ENCODE measurements at places on chromosomes 4 and X.

DNA sequence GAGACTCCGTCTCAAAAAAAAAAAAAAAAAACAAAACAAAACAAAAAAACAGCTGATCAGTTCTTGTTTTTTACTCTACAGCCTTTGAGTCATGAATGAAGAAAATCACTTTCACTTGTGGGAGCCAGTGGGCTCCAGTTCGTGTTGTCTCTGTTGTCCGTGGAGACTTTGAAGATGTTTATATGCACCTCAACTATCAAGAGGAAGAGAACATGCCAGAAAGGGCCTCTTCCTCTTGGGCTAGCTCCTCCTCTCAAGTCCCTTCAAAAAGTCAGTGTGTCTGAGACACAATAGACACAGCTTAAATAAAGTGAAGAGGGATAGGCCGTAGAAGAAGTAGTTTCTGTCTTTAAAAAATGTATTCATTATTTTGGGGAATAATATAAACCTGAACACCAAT, 182.7 kb downstream of the KDR start:
- peaks cover 24% of the 10 kb centered on the region for H3K4me1 ChIP-seq
- H3K27ac ChIP-seq, result peak overlapping the region; percentile 54
- no peaks in the 10 kb centered on the region for H3K36me3 ChIP-seq
- no peaks in the 10 kb centered on the region for H3K27me3 ChIP-seq

GRCh38 chrX:40104630-40104984, 6.8 kb upstream of the BCOR start:
- peaks cover 19% of the 10 kb centered on the region for H3K4me1 ChIP-seq
- peak; percentile 28 for DNase-seq
- peak overlapping the region; percentile 21 for H3K4me3 ChIP-seq
- no peak overlapping the region for H3K27ac ChIP-seq
- no peaks in the 10 kb centered on the region for H3K36me3 ChIP-seq

GRCh38 chr4:168119100-168119499, 26.8 kb downstream of the ANXA10 start:
- DNase-seq, result no peak
- H3K27me3 ChIP-seq, result no peaks in the 10 kb centered on the region
- H3K27ac ChIP-seq, result no peak overlapping the region
- H3K4me3 ChIP-seq, result no peak overlapping the region
- no peaks in the 10 kb centered on the region for H3K4me1 ChIP-seq

- H3K27ac ChIP-seq, result no peak overlapping the region
- no peaks in the 10 kb centered on the region for H3K27me3 ChIP-seq
- H3K36me3 ChIP-seq, result no peaks in the 10 kb centered on the region
- DNase-seq, result no peak
- no peak overlapping the region for H3K4me3 ChIP-seq
- no peaks in the 10 kb centered on the region for H3K4me1 ChIP-seq
Observed at GRCh38 chrX:138298268-138298667, 413.2 kb downstream of the FGF13 start.

- no peak overlapping the region for H3K4me3 ChIP-seq
- H3K27me3 ChIP-seq, result peaks cover 4% of the 10 kb centered on the region
- H3K4me1 ChIP-seq, result no peaks in the 10 kb centered on the region
Observed at GRCh38 chrX:108071578-108071977, 19.8 kb downstream of the PSMD10 start.

GRCh38 chr4:48047421-48047844, 30.9 kb downstream of the NIPAL1 start:
- H3K27me3 ChIP-seq, result peaks cover 81% of the 10 kb centered on the region
- peaks cover 21% of the 10 kb centered on the region for H3K4me1 ChIP-seq
- H3K36me3 ChIP-seq, result no peaks in the 10 kb centered on the region
- no peak overlapping the region for H3K27ac ChIP-seq

- DNase-seq, result no peak
- H3K4me3 ChIP-seq, result no peak overlapping the region
- H3K4me1 ChIP-seq, result no peaks in the 10 kb centered on the region
- H3K36me3 ChIP-seq, result no peaks in the 10 kb centered on the region
- no peak overlapping the region for H3K27ac ChIP-seq
Observed at GRCh38 chr4:30815685-30816084, 95.5 kb downstream of the PCDH7 start.

- no peak for DNase-seq
- no peaks in the 10 kb centered on the region for H3K36me3 ChIP-seq
- H3K27me3 ChIP-seq, result no peaks in the 10 kb centered on the region
- H3K4me3 ChIP-seq, result no peak overlapping the region
- H3K27ac ChIP-seq, result no peak overlapping the region
- H3K4me1 ChIP-seq, result no peaks in the 10 kb centered on the region
Observed at GRCh38 chrX:4239650-4240540, 526.4 kb upstream of the PRKX start.

DNA sequence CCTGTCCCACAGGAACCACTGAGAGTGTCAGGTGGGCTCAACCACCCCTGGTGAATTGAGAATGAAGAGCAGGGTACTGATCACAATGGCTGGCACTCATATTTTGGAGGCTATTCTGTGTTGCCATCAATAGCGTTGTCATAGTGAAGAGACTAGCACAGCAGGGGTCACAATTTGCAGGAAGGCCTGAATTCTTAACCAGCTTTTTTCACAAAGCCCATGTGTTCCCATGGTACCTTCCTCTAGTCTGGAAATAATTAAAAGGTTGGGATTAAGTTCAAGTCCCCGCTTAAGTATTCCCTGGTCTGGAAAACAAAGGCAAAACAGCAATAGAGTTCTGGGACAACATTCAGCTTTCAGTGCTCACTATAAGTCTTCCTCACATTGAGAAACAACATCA, 1051.7 kb downstream of the C4orf33 start:
- H3K4me1 ChIP-seq, result no peaks in the 10 kb centered on the region
- no peaks in the 10 kb centered on the region for H3K36me3 ChIP-seq
- no peak overlapping the region for H3K4me3 ChIP-seq
- DNase-seq, result no peak

DNA sequence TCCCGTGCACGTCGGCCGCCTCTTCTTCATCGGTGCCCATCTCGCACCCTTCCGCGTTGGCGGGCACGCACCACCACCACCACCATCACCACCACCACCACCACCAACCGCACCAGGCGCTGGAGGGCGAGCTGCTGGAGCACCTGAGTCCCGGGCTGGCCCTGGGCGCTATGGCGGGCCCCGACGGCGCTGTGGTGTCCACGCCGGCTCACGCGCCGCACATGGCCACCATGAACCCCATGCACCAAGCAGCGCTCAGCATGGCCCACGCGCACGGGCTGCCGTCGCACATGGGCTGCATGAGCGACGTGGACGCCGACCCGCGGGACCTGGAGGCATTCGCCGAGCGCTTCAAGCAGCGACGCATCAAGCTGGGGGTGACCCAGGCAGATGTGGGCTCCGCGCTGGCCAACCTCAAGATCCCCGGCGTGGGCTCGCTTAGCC, 1.4 kb downstream of the POU4F2 start:
- DNase-seq, result no peak
- no peak overlapping the region for H3K4me3 ChIP-seq
- H3K36me3 ChIP-seq, result peaks cover 8% of the 10 kb centered on the region
- peaks cover 15% of the 10 kb centered on the region for H3K4me1 ChIP-seq
- no peak overlapping the region for H3K27ac ChIP-seq
